ENCODE measurements at places on chromosomes 4 and X.

DNA sequence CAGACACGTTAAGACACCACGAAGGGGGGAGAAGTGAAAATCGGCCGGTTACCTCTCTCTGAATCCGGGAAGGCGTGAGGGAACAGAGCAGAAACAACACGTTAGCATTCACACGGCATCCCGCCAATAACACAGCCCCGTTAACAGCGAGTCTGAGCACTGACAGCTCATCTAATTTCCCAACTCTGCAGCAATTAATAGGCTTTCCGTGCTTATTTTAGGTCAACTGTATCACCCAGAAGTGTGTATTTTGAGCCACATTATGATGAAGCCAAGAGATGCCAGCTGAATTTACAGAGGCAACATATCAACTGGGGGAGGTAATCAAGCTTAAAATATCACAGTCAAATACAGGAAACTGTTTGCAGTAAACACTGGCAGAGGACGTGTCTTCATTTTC lies 92.6 kb downstream of the NSUN7 start:
- no peak for DNase-seq

GRCh38 chr4:152448854-152449253 lies 87.0 kb downstream of the FBXW7 start:
- no peak for DNase-seq

DNA sequence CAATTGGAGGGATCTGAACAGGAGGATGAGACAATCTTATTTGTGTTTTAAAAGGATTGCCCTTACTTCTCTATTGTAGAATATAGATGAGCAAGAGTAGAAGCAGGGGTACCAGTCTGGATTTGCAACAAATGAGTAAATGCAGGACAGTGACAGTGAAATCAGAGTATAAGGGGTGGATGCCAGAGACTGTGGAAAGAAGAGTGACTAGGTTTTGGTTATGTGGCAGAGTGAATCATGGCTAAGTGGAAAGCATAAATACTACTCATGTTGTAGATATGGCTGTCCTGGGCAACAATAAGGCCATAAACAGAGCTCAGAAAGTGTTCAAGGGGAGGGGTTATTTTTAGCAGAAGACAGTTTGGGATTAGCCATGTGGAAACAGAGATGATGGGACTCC lies 6.0 kb upstream of the VSIG4 start:
- no peak for DNase-seq

DNA sequence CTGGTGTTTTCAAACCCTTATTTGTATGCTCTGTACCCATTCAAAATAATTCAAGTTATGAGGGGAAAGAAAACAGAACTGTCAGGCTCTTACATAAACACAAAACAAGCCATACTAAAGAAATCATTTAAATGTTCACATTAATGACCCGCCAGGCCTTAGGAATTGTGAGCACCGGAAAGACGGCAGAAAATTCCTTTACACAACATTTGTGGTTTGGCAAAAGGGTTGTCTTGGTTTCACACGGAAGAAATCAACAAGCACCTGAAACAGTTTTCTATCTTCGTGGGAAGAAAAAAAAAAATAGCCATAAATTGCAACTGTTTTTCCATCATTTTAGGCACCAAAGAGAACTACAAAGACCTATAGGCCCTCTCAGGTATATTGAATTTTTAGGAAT lies 188.5 kb upstream of the FTHL17 start:
- no peak for DNase-seq

- peak; percentile 31 for DNase-seq
These were observed 103.6 kb downstream of the RAPGEF2 start for GRCh38 chr4:159206427-159206871.

GRCh38 chr4:55801498-55801897 lies 18.1 kb upstream of the EXOC1L start:
- no peak for DNase-seq

DNA sequence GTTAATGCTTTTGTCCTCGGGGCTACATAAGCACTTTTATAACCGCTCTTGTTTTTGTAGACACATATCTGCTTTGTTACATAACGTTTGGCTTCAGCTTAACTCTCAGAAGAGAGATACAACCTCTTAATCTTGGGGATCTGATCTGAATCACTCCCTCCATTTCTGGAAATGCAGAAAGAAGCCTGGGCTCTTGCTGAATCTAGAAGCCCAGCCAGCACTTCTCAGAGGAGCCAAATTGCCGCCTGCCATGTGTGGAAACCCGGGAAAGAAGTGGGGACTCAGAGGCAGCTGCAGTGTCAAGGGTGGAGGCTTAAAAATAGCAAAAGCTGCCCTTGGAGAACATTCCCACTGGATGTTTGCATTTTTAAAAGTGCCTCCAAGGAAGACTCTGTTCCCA lies 69.3 kb upstream of the LDB2 start:
- no peak for DNase-seq

DNA sequence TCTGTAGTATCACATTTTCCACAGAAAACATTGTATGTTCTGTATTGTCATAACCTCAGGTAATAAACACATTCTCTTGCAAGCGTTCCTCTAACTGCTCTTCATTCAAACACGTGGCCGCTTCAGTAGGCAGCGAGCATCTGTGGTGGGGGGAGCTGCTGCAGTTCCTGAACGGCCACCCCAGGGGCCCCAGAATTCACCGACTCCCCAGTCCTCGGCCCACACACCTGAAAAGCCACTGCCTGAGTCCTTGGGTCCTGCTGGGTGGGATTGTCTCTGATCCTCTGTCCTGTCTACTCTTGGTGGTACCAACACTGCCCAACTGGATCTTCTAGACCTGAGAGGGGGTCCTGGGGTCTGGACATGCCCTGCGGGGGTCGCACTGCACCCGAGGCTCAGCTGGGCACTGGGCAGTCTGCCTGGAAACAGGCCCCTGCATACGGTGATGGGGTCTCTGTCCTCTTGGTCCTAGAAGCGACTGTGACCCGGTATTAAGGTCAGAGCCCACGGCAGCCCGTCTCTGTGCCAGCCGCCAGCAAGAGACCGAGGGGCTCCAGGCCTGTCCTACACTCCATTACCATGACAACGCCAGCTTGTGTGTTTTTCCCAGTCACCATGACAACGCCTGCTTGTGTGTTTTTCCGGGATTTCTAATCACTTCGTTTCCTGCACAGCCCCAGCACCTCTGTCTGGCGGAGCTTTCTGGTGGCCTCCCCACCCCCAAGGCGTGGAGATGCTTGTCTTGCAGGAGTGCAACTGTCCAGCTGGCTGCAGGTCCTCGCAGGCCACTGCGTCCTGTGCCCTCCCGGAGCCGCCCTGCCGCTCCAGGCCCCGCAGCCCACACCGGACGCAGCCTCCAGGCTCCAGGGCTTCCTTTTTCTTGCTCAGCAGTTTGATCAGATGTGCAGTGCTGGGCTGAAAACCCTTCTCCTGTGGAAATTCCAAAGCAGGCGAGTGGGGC lies 16.0 kb downstream of the CTBP1 start:
- no peak for DNase-seq

DNA sequence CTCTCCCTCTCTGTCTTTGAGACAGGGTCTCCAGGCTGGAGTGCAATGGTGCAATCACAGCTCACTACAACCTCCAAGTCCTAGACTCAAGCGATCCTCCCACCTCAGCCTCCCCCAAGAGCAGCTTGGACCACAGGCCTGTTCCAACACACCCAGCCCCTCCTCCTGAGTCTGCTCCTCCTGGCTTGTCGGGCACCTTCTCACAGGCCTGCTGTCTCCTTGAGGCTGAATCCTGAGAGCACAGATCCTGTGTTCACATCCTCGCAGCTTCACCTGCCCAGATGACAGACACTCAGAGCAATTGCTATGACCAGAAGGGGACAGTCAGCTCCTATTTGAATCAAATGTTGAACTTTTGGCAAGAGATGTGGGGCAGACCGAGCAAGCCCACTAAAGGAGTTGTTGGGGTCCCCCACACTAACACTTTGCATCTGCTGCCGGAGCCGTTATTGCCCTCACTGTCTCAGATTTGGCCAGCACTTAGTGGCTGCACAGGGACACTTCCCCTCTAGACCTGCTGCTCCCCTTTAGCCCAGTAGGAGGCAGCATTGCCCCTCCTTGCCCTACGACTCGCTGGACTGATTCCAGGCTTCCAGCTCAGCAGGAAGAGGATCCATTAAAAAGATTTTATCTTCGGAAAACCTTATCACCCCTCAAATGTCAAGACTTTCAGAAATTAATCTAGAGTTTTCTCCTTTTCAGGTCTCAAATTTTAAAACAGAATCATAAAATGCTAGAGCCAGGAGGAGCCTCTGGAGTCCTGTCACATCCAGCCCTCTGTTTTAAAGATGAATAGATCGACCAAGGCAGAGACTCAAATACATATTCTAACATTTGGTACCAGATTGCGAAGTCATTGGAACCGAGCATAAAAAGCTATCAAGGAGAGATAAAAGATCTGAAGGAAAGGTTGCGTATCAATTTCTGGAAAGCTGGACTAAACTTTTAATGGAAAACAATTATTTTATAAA lies 113.7 kb downstream of the USP46 start:
- DNase-seq, result peak; percentile 22

DNA sequence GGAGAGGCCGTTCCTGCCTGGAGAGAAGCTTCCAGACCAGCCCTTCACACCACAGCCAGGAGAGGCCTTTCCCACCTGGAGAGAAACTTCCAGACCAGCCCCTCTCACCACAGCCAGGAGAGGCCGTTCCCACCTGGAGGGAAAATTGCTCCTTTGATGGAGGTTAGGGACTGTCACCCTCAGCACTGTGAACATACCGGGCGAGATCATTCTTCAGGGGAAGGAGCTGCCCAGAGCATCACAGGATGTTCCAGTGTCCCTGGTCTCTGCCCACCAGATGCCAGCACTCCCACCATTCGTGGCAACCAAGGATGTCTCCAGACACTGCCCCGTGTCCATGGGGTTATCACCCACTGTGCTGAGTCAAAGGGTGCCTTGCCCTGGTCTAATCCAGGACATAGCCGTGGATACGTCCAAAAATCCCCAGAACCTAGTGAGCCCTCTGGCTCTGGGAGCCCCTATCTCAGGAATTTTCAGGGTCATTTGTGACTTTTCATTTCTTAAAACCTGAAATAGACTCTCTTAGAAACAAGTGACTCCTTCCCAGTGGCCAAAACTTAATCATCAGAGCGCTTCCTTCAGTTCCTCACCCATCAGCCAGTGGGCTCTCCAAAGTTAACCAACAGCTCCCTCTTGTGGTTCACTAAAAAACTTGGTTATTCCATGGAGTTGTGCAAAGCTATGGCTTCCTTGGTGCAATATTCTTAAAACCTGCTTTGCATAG lies 80.2 kb downstream of the CRMP1 start:
- peak; percentile 9 for DNase-seq

DNA sequence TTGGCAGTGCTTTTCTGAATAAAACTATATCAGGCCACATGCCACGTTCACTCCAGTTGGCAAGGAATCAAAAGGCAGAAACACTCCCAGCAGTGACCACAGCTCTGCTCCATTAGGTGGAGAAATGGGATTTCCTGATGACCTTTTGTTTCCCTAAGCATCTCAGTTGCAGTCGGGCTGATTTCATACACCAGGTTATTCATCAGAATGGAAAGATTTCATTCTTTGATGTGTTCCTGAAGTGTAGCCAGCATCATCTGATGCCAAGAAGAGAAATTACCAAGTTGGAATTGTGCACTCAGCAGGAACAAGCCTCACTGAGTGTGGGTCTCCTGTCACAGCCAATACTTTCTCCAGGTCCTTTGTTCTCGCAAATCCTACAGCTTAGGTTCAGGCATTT lies 193.7 kb downstream of the SPATA18 start:
- no peak for DNase-seq

- no peak for DNase-seq
These were observed 46.9 kb upstream of the ATP8A1 start for GRCh38 chr4:42703813-42704212.

- no peak for DNase-seq
These were observed 17.5 kb downstream of the NMU start for GRCh38 chr4:55618546-55619143.

- peak; percentile 22 for DNase-seq
These were observed 14.7 kb upstream of the CT55 start for GRCh38 chrX:135185795-135186443.

- no peak for DNase-seq
These were observed 26.4 kb upstream of the SCML1 start for GRCh38 chrX:17710871-17711301.

- no peak for DNase-seq
These were observed 2.9 kb upstream of the CSTF2 start for GRCh38 chrX:100817340-100817739.

DNA sequence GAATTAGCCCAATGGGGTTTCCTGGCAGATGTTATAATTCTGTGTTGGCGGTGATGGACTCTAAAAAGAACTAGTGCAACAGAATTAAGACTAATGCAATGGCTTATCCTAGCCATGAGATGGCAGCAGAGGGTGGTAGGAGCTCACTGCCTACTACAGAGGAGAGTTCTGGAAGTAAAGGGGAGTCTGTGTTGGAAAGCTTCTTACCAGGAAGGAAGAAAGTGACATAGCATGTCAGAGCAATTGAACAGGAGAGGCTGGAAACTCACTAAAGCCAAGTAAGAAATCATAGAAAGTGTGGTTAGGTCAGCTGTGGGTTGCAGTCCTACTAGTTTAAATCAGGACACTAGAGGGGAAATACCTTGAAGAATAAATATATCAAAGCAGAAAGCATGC lies 6.3 kb upstream of the TRPC5OS start:
- DNase-seq, result no peak

GRCh38 chr4:111506706-111507105 lies 638.5 kb upstream of the FAM241A start:
- no peak for DNase-seq

DNA sequence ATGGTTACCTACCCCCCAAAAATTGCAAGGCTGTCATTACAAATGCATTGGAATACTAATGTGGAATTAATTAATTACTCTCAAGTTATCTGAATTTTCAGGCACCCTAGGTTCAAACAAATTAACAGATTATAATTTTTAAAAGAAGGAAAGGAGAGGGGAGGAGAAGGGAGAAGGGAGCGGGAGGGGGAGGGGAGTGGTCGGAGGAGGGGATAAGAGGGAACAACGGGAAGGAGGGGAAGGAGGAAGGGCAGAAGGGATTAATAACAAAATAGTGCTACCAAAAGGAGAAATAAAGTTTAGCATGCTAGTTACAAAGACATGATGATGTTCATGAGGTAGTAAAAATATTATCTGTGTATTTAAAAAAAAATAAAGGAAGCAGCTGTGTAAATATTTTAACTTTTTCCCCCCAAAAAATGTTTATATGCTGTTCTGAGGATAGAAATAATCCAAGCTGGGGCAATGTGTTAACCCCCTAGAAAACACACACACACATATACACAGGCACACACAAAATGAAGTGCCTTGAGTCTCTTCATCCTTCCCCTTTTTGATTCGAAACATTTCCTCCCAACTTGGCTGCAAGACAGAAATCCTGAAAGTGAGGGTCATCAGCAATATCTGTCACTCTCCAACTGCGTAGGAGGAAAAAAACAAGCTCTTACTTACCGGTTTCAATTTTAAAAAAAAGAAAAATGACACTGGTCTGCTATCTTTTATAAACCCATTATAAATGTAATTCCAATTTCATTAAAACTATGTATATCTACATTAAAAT lies 58.8 kb downstream of the PPP3CA start:
- no peak for DNase-seq

- DNase-seq, result no peak
These were observed 40.4 kb upstream of the PGK1 start for GRCh38 chrX:78063687-78064086.

GRCh38 chrX:106684207-106684606 lies 42.3 kb upstream of the RNF128 start:
- DNase-seq, result no peak

- no peak for DNase-seq
These were observed 426 bp downstream of the SLBP start for GRCh38 chr4:1711571-1712215.

All from activated T-helper 1 cell treated with anti-CD3 and anti-CD28 coated beads, Interleukin-12 subunit alpha, Interleukin-12 subunit beta, Interleukin-2, Interleukin-4 antibody, amounts not matched to agents 30 ng/mL and 10 ng/mL and 1 ng/mL, durations not matched to agents 14 hours and 24 hours and 36 hours (primary cell).